ENCODE measurements at places on chromosomes 6 and 20.
A peak's percentile ranks its signal among the peaks of the same experiment; 100 is the strongest.

DNA sequence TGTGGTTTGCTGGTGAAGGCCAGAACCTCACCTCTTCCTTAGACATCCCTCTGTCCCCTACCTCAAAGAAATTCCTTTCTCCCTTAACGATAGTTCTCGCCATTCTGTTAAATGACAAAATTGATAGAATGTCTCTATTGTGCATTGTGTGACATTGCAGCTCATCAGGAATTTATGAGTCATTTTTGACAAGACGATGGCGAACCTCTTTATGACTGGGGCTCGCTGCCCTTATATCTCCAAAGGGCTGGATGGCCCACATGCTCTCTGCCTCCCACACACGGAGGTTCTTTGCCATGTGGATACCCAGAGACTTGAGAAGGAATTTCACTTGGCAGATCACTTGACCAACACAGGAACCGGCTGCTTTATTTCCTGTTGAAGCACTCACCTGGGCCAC lies 66.8 kb upstream of the RPS6KA2 start:
- no peak for DNase-seq

GRCh38 chr6:3251462-3252314 lies 7.1 kb upstream of the PSMG4 start:
- DNase-seq, result peak; percentile 64

GRCh38 chr6:99712519-99712918 lies 105.9 kb downstream of the PRDM13 start:
- no peak for DNase-seq

DNA sequence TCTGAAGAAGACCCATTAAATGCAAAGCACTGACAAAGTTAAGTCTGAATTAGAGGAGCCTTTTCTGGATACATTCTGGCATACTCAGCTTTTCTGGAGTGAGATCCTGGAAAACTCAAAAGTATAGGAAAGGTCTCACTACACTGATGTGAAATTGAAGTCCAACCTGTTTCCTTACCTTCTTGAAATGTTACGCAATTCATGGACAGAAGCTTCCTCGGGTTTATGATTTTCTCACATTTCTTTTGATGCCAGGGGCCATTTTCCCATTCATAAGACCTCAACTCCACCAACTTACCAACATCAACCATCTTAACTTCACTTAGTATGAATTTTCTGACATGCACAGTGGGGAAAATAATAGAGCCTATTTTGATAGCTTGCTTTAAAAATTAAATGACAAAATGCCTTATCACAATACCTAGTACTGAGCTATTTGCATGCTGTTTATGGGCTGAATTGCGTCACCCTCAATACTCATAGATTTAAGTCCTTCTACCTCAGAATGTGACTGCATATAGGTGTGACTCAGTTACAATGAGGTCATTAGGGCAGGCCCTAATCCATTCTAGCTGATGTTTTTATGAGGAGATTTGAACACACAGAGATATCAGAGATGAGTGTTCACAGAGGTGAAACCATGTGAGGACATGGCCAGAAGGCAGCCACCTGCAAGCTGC lies 73.4 kb upstream of the RAB32 start:
- no peak for DNase-seq

- DNase-seq, result no peak
These were observed 830.4 kb downstream of the GRIK2 start for GRCh38 chr6:102223942-102224341.

- no peak for DNase-seq
These were observed 177.7 kb upstream of the RNF24 start for GRCh38 chr20:4193069-4193452.

DNA sequence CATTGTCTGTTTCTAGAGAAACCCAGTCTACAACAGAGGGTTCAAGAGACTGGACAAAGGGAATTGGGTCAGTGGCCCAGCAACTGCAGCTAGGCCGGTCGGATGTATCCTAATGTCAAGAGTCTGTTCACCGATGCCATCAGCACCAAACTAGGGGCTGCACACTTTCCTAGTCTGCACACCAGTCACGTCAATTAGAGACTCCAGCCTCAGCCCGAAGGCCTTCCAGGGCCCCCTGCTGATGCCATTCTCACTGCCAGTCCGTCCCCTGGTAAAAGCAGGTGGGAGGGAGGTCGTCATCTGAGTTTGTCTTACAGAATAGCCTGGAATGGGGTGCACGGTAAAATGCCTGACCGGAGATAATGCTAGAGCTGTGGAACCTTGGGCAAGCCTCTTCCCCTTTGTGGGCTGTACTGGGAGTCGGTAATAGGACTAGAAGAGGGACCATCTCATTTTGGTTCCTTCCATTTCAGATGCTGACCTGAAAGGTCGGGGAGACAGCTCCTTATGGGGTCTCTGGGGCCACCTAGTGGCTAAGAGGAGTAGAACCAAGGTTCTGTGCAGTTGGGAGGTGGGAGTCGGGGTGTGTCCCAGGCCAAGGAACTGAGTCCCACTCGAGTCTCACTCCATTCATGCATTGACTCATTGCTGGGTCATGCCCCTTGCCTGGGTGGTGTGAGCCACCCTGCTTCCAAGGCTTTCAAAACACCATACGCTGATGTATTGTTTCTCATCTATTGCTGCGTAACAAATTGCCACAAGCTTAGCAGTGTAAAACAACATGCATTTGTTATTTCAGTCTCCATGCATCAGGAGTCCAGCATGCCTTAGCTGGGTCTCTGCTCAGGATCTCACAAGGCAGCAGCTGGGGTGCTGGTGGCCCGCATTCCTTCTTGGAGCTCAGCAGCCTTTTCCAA lies 5.1 kb downstream of the SOX12 start:
- peak; percentile 79 for DNase-seq

DNA sequence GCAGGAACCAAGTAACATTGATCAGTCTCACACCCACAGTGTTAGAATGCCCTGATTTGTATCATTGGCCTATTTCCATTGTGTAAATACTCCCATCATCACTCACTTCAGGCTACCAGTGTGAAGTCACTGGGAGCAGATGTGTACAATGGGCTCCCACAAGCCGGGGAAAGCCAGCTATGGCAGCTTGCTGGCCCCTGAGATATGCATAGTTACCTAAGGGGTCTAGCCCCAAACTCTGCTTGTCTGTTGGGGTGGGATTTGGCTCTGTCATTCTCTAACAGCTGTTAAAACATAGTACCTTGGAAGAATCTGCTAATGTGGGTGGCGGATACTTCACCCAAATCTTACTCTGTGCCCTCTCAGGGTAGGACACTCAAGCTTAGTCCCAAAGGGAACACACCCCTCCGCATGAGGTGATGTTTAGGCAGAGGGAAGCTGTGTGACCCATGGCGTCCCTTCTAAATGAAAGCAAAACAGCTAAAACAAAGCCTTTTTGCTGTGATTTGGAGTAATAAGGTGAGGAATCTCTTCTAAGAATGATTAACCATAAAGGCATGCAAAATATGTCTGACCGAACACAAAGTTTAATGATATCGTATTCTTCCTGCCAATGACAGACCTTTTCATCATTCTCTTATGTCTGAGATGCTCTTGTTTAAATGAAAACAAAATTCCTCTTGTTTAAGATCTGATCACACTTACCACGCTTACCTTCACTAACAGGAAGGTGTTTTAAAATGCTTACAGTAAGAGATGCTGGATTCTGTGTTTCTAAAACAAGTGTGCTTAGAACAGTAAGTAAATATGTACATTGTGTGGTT lies 45.9 kb upstream of the PXDC1 start:
- DNase-seq, result no peak

- no peak for DNase-seq
These were observed 153.7 kb downstream of the TMEM242 start for GRCh38 chr6:157169656-157170055.

- no peak for DNase-seq
These were observed 469.7 kb upstream of the JAG1 start for GRCh38 chr20:11143481-11143880.

- no peak for DNase-seq
These were observed 4.3 kb downstream of the VGLL2 start for GRCh38 chr6:117269638-117270054.

GRCh38 chr6:150072201-150072600 lies 3.3 kb upstream of the ULBP3 start:
- DNase-seq, result peak; percentile 42

- DNase-seq, result peak; percentile 96
These were observed 8.0 kb upstream of the IER3 start for GRCh38 chr6:30752157-30752927.

DNA sequence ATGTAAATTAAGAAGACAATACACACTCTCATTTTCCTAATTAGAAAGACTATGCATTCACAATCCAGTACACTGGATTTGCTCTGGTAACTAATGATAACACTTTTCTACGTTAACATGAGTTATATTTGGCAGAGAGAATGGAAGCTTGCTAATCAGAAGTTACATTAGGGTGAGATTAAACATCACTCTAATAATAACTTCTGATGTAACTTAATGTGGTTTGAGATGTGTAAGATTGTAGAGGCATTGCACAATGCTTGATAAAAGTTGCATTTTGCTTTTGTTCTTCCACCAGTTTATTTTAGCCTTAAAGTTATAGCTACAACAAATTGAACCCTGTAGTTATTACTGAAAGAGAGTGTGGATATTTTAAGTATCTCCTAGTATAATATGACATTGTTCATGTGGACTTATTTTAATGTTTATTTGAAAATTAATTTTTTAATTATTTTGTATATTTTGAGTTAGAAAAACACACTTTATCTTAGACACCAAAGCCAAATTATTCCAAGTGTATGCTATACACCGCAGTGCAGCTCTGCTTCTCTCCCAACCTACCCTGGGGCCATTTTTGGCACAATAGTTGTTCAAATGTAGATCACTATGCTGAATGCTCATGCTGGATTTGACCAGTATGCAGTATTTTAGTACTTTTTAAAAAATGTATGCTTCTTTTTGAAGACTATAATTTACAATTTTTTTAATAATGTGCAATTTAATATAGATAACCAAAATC lies 143.2 kb downstream of the SLC16A10 start:
- peak; percentile 86 for DNase-seq

GRCh38 chr20:24768201-24768636 lies 180.8 kb upstream of the CST7 start:
- DNase-seq, result no peak

DNA sequence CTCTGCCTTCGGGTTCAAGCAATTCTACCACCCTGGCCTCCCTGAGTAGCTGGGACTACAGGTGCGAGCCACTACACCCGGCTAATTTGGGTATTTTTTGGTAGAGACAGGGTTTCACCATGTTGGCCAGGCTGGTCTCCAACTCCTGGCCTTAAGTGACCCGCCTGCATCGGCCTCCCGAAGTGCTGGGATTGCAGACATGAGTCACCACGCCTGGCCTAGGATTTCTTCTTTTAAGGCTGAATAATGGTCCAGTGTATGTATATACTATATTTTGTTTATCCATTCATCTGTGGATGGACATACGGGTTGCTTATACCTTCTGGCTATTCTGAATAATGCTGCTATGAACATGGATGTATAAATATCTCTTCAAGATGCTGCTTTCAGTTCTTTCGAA lies 17.1 kb downstream of the RIOK1 start:
- no peak for DNase-seq

GRCh38 chr6:128848212-128848935 lies 34.6 kb upstream of the LAMA2 start:
- DNase-seq, result no peak

- no peak for DNase-seq
These were observed 7.8 kb downstream of the DLGAP4 start for GRCh38 chr20:36313926-36314325.

DNA sequence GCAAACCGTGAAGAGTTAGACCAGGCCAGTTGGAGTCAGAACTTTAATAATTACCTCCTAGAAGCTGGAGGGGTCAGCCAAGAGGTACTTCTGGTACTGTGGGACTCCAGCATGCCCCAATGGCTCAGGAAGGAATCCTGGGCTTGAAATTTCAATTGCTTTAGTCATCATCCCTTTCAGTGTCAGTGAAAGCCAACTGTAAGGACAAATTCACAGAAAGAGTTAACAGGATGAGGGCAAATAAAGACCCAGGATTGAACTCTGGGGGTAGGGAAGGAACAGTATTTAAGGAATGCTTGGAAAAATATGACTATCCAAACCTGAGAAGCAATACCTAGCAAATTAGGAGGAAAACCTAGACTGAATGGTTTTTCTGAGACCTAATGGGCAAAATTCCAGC lies 735.1 kb upstream of the MARCKS start:
- DNase-seq, result no peak

DNA sequence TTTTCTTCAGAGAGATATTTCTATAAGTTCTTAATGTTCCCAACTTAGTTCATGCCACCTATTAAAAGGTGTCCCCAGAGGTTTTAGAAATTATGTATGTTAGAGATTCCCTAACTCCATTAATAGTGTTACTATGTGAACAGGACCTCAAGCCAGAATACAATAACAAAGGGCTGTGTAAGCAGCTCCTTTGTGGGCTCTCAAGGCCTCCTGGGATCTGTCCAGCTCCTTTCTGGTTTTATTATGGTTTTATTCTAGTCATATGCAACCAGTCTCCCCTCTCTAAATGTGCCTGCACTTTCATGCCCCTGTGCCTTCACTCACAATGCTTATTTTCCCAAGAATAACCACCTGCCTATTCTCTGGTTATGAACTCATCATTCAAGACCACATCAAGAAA lies 22.7 kb downstream of the NRSN1 start:
- DNase-seq, result no peak

DNA sequence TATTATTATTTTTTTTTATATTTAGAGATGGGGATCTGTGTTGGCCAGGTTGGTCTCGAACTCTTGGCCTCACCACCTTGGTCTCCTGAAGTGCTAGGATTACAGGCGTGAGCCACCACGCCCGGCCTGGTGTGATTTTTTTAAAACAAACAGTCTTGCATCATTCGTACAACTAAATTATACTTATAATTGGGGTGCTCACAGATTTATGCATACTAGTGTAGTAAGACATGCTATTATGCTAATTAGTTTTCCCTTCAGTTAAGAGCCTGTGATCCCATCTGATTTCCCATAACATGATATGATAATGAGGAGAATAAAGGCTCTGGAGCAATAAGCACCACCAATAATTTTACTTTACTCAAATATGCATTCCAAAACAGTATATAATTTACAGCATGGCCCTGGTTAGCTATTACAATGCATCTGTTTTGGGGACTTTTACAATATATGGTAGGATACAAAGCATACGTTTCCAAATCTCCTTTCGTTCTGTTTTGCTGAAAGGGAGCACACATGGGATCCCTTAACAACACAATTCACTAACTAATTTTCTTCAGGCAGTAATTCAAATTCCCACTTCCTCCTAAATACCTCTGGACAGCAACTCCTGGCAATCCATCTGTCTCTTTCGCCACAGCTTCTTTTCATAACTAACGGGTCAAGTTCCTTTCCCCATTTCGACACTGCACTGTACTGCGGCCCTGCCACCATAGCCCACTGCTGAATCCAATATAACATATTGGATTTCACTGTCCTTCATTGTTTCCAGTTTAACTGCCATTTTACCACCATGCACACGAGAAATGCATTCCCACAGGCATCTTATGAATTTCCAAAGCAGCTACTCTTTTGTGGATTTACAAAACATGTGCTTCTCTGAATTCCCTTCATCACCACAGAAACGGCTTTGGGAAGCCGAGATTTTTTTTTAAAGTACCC lies 1.7 kb downstream of the NUDT3 start:
- peak; percentile 29 for DNase-seq
